ENCODE measurements at places on chromosomes 1 and 21. TPM values are rescaled to one million over a fixed set of nuclear protein-coding genes. Genes with fewer than 3 reads are reported as not detected.

DNA sequence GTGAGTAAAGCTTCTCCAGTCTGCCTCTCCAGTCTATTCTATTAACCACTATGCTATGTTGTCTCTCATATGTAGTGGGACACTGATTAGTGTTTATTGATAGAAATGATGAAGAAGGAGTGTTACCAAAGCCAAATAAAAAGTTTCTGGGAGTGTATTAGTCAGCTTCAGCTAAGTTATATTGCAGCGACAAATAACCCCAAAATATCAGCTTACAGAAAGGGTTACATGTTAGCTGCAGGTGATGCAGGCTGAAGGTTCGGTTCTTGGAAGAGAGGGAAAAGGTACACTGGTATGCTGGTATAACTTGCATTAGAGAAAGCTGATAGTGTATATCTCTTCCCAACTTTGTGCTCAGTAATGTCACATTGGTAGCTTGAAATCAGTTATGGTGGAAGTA lies 10.6 kb upstream of the AK2 start:
- no peak for DNase-seq

- DNase-seq: no peak
Measured at GRCh38 chr1:237877631-237878030, 13.1 kb downstream of the ZP4 start.

GRCh38 chr1:170856455-170856854 lies 78.9 kb upstream of the MROH9 start:
- DNase-seq: no peak

Gene FCER1G
- 31.8 TPM for total RNA-seq

DNA sequence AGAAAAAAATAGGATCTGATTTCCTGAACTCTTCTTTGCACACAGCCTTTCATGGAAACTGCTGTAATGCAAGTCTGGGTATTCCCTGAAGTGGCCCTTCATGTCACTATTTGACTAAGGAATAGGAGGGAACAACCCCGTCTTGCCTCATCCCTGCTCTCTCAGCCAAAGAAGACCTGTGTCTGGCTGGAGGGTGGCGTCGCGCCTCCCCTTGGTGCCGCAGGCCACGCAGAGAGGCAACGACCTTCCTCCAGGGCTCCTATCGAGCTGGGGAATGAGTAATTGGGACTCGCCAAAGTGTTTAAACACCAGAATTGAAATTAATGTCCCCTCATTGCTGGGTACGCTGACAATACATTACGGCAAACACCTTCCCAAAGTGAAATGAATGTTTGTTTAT lies 129.8 kb downstream of the PBX1 start:
- DNase-seq: no peak

DNA sequence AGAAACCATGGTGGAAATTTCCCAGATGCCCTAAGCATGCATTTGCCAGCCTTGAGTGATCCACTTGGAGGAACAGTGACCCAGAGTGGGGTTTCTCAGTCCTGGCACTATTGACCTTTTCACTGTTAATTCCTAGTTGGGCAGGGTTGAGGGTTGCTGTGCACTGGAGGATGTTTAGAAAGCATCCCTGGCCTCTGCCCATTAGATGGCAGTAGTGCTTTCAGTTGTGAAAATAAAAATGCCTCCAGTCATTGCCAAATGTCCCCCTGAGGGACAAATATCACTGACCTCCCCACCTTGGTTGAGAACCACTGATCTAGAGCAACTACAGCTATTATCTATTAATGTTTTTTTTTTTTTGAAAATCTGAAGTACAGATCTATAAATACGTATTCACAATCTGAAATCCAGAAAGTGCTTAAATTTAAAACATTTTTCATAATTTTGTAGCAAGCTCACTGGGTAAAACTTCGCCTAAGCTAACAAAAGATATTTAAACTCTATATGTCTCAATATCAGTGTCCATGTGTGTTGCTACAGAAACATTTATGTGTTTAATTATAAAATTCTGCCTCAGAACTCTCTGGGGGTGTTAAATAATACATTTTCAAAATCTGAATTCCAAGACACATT lies 27.3 kb downstream of the F3 start:
- DNase-seq: no peak

DNA sequence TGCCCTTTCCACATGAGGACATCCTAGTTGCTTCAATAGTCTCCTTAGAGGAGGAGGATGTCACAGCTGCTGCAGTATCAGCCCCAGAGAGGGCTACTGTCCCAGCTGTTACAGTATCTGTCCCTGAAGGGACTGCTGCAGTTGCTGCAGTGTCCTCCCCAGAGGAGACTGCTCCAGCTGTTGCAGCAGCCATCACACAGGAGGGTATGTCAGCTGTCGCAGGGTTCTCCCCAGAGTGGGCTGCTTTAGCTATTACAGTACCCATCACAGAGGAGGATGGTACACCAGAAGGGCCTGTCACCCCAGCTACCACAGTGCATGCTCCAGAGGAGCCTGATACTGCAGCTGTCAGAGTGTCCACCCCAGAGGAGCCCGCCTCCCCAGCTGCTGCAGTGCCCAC lies 78.5 kb upstream of the BMP8A start:
- no peak for DNase-seq

Gene FCRL3
- 8.6 TPM for total RNA-seq

Gene OR2M2
- not detected for total RNA-seq

DNA sequence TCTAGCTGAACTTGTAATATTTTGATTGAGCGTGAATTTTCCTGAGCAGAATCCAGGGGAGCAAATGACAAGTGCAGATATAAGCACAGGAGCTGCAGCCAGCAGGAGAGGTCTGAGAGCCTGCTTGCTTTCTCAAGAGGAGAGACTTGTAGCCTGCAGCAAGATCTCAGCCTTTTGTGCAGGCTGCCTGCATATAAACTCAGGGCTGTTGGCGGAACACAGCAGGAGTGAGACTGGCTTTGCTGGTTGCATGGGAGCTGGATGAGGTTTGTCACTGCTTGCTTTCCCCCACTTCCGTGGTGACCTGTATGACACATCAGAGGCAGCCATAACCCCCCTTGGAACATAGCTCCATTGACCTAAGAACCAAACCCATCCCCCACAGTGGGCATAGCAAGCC lies 725.4 kb upstream of the RGS18 start:
- DNase-seq: no peak

Gene UTS2
- total RNA-seq: not detected

Gene ELAPOR1
- 6.0 TPM for total RNA-seq

- DNase-seq: no peak
Measured at GRCh38 chr21:17433730-17434129, 79.1 kb upstream of the CXADR start.

- DNase-seq: no peak
Measured at GRCh38 chr1:155014709-155015508, 12.3 kb downstream of the ZBTB7B start.

Gene LCE1F
- not detected for total RNA-seq

DNA sequence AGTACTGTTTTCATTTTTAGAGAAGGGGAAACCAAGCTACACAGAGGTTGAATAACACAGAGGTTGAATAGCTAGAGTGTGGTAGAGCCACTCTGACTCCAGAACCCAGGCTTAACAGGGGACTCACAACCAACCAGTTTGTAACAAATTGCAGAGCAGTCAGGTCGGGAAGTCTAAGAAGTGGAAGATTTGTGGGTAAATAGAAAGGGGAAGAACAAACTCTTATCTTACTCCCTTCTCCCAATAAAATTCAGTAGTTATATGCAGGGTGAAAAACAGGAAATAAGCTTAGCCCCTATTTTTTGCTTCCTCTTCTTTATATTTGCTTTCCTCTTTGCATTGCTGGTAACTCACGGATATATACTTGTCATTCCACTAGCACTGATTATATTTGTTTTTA lies 23.2 kb downstream of the CDC42 start:
- DNase-seq: no peak

- peak; percentile 45 for DNase-seq
Measured at GRCh38 chr1:3625151-3625907, 514 bp downstream of the TPRG1L start.

DNA sequence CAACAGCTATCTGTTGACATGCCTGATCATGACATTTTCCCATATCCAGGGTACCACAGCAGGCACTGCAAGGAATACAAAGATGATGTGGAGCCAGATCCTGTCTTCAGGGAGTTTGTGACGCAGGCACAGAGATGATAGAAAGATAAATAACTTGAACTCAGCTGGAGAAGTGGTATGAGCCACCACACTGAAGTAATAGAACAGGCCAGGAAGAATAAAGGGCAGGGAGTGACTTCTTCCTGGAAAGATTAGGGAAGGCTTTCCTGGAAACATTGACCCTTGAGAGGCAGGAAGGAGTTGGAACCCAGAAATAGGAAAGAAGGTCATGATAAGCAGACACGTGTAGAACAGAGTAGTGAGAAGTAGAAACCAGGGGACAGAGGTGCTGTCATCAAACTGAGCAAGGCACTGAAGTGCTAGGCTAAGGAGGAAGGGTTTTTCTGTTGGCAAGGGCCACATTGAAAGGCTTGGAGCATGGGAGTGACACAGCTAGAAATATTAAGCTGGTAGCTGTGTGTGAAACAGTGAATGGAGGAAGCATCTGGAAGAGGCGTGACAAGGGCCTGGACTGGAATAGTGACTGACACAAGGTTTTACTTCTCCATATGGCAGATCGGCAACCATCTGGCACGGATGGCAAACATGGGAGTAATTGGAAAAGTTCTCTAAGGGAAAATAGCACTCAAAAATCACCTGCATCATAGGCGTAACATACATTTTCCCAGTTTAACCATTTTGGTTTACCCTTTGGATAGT lies 68.4 kb downstream of the AK5 start:
- DNase-seq: no peak

DNA sequence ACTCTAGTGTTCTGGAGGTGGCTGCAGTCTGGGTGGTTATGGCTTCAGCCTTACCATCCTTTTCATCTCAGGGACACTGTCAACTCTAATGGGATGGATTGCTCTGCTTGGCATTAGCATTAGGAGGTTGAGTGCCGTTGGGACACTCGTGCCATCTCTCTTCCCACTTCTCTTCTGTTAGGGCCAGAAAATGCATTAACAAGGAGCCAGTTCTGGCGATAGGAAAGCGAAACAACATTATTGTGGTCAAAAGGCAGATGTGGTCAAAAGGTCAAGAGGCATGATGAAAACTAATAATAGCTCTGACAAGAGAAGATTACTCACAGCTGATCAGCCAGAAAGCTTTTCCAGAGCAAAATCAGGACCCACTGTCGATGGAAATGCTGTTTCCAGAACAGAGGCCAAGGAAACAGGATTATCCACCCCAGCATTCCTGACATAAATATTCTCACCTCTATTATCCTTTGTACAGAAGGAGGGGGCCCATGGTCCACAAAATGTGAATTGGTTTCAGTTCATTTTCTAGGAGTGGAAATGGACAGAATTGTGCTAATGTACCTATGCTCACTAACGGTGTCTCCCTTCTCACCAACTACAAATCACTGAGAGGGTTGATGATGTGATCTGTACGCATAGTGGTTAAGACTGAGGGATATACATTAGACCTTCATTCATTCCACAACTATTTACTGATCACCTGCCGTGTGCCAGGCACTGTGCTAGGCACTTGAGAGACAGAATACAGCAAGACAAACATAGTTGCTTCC lies 72.0 kb downstream of the ST6GALNAC5 start:
- DNase-seq: no peak

GRCh38 chr1:12426030-12426429 lies 192.0 kb downstream of the DHRS3 start:
- DNase-seq: no peak

Gene PTPN7
- 35.9 TPM for total RNA-seq

GRCh38 chr21:35615325-35615724 lies 445.0 kb downstream of the SETD4 start:
- no peak for DNase-seq

DNA sequence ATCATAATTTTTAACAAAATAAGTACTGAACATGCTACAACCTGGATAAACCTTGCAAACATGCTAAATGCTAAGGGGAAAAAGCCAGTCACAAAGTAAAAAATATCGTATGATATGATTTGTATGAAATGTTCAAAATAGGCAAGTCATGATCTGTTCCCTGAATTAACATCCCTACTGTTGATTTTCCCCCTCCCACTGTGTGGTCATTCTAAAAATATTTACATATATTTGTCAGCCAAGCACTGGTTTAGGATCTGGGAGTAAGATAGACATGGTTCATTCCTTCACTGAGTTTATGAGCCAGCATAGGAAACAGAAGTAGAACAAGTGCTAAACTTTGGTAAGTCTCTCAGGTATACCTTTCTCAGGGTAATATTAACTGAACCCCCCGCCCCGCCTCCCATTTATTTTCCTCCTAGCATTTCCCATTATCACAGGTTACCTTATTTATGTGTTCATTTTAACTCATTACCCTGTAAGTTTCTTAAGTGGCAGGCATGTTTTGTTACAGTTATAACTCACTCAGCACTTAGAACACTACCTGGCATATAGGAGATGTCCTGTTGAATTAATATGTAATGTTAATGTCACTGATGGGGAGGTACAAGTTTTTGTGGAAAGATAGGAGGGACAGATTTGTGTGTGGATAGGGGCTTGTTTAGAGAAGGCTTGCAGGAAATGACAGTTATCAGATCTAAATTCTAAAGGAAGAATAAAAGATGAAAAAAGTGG lies 12.3 kb downstream of the UQCRH start:
- no peak for DNase-seq

GRCh38 chr1:36258960-36259344 lies 34.7 kb downstream of the THRAP3 start:
- DNase-seq: no peak

Gene SPRR3
- total RNA-seq: not detected

Data from naive thymus-derived CD8-positive, alpha-beta T cell (primary cell).